ENCODE measurements at places on chromosomes 2 and 18. TPM values are rescaled to one million over a fixed set of nuclear protein-coding genes. Genes with fewer than 3 reads are reported as not detected.

SIX3 gene
- not detected for total RNA-seq

EPB41L3 gene
- total RNA-seq, result 73.1 TPM

MSGN1 gene
- total RNA-seq, result not detected

CYRIA gene
- 16.7 TPM for total RNA-seq

TDRD15 gene
- total RNA-seq, result 0.13 TPM

NR4A2 gene
- total RNA-seq, result 62.1 TPM

STAM2 gene
- 42.1 TPM for total RNA-seq

GKN2 gene
- not detected for total RNA-seq

CD8A gene
- 2.6 TPM for total RNA-seq

SMC6 gene
- 23.6 TPM for total RNA-seq

TOGARAM2 gene
- 5.3 TPM for total RNA-seq

IL36B gene
- not detected for total RNA-seq

RGPD4 gene
- total RNA-seq, result 0.40 TPM

GPR155 gene
- total RNA-seq, result 28.7 TPM

DNA sequence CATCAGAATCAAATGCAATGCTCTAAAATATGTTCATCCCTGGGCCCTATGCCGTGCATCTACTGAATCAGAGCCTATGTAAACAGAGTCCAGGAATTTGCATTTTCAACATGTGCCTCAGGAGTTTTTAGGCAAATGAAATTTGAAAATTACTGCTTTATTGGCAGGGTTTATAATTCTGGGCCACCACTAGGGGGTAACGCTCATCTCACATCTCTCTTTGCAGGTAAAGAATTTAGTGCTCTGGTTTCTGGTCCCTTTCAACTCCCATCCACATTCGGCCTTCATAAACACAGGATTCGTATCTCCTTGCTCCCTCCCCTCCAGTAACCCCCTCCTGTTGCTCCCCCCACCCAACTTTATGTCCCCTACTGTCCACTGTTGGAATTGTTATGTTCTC lies 49.3 kb downstream of the LYPD6B start:
- no peak for DNase-seq

DNA sequence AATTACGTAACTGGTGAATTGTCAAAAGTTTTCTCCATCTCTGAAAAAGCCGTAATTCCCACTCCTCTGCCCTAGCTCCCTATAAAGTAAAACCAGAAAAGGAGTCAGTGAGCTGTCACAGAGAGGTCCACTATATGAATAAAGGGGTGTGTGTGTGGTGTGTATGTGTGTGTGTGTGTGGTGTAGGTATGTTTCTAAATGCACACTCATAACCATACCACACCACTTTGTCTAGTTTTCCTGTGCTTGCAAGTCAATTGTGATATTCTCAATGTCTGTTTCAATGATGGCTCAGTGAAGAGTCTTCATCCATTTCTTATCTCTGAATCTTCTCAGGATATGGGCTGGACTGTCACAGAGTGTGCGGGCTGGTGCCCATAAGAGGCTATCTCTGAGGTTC lies 54.8 kb upstream of the CCDC68 start:
- no peak for DNase-seq

DNA sequence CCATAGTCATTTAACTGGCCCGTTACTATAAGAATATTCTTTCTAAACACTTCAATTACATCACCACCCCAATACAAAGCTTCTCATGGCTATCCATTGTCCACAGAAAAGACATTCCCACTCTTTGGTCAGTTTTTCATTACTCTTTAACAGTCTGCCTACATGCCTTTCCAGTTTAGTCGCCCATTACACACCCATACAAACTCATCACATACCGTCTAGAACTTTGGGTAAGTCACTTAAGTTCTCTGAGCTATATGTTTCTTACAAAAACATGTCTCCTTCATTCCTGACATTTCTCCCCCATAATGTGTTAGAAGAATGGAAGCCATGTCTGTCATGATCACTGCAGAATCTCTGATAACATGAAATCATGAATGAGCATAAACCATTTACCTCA lies 108.2 kb upstream of the STK17B start:
- DNase-seq, result no peak

- peak; percentile 25 for DNase-seq
Observed at GRCh38 chr2:72126186-72127100, 21.2 kb downstream of the CYP26B1 start.

DNA sequence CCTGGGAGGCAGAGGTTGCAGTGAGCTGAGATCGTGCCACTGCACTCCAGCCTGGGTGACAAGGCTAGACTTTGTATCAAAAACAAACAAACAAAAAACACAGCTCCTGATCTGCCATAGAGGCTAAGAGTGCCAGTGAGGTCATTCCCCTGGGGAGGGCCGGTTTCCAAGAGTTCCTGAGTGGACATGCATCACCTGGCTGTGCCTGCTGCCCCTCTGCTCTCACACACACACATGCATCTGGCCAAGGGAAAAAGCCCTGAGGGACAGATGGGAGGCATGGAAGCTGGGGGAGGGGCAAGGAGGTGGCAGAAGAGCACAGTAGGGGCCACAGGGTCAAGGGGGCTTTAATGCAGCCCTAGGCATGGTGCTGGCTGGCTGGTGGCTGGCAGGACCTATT lies 60.4 kb downstream of the ZBTB7C start:
- DNase-seq, result no peak

GRCh38 chr2:162839419-162839818 lies 852 bp upstream of the KCNH7 start:
- DNase-seq, result no peak

- DNase-seq, result no peak
Observed at GRCh38 chr2:79259959-79260358, 100.4 kb upstream of the REG3A start.

DNA sequence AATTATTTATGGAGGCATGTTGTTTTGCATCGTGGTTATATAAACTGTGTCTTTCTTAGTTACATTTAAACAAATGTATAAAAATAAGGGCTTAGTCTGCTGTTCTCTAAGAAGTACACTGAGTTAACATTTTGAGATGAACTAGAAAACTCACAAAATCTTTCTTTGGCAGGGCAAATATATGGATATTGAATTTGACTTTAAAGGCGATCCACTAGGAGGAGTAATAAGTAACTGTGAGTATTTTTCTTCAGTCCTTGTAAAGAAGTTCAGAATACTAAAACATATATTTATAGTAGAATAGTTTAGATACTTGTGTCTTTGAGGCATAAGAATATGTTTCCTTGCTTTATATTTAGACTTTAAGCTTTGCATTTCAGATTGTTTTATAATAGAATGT lies 104.8 kb downstream of the MYO1B start:
- no peak for DNase-seq

- DNase-seq, result no peak
Observed at GRCh38 chr2:99656994-99657393, 167.2 kb upstream of the REV1 start.

GRCh38 chr18:59957957-59958356 lies 58.2 kb downstream of the PMAIP1 start:
- no peak for DNase-seq

- no peak for DNase-seq
Observed at GRCh38 chr2:232927793-232928550, 57.9 kb downstream of the SNORC start.

GRCh38 chr2:219254590-219255201 lies 978 bp upstream of the TUBA4A start:
- DNase-seq, result no peak

DNA sequence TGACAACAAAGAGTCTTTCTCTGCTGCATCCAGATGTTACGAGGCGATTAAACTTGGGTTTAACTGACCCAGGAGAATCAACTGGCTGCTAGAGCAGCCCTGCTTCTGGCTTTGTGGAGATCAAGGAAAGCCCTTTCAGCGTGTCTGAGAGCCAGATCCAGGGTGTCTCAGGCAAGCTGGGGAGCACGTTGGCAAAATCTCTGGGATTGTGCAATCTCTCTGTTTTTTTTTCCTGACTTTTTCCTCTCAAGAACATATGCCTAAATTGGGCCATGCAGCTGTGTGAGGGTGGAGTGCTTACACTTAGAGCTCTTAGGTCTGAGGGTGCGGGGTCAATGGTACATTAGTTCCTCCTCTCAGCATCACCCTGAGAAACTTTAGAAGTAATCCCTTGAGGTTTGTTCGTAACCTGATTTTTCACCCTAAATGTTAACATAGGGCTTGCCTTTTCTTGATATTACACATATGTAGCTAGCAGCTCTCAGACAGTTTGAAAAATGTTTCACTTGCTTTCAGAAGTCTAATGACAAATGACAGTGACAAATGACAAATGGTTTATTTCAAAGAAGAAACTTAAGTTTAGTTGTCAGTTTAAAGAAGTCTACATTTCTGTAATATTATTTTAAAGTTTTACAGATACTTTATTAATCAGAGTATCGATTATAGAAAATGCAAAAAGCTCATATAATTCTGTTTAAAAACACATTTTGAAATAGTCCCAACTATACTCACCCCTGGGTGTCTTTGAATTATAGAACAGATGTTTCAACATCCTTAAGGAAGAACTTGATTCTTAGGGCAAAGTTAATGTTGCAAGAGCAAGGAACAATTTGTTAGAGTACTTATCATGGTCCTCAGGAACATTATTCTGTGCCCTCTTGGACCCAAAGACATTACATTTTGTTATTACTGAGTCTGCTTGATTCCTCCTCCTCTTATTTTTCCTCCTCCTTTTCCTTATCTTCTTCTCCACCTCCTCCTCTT lies 38.4 kb upstream of the ZSWIM2 start:
- DNase-seq, result peak; percentile 74

DNA sequence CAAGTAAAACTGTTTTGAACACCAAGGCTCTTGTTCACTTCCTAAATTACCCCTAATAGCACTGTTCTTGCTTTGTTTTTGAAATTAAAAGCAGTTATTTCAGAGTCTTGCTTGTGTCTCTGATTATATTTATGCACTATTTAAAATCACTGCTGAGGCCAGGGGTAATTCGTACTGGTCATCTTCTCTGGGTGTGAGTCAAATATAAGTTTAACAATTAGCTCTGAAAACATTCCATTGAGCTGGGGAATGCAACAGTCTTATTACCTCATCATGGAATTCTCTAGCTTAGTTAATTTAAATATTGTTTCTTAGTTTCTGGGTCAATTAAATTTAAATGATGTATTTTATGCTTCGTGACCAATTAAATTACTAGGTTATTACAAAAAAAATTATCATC lies 135.0 kb downstream of the MEIS1 start:
- DNase-seq, result no peak

DNA sequence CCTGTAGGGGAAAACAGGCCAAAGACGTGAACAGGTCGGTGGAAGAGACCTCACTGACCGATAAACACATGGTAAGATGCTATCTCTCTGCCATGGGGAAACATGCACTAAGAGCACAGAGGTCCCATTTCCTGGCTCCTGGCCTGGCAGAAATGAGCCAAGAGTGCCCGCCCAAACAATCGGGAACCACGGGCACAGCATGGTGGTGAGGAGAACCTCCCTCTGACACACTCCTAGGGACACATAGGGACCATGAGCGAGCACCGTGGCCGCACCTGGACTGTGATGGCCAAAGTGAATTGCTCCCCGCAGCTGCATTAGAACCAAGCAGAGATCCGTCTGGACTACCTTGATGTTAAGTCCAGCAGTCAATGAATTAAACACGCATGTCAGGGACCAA lies 11.1 kb downstream of the HS6ST1 start:
- DNase-seq, result no peak

- no peak for DNase-seq
Observed at GRCh38 chr2:73134471-73134870, 21.7 kb upstream of the RAB11FIP5 start.

DNA sequence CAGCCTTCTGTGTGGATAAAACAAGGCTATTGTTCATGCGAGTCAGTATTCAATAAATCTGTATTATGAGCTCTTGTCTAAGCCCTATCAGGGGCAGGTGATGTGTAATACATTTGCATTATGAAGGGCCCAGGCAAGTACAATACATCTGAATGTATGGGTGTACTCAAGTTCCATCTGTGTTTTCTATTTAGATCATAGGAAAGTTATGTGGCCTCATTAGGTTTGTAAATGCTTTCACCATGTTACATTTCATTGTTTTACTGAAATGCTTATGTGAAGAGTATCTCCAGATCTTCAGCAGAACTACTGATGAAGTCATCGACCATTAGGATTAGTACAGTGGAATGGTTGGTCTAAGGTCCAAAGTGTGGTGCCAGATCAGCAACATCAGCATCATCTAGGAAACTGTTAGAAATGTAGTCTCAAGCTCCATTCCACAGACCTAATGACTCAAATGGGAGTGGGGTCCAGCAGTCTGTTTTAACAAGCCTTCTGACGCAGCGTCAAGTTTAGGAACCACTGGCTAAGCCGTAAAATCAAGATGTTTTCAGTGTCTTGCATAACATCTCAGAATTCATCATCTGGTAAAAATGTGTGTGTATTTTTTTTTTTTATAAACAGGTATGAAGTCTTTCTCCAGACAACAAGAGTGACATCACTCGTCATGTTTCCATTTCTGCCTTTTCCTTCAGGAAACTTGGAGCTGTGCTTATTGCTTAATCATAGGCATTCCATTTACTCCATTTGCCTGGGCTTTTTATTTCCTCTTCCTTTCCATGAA lies 80.5 kb downstream of the LYPD6 start:
- DNase-seq, result no peak

GRCh38 chr2:233082222-233082930 lies 22.2 kb downstream of the INPP5D start:
- DNase-seq, result peak; percentile 38

GRCh38 chr2:223797811-223798721 lies 39.3 kb downstream of the AP1S3 start:
- no peak for DNase-seq

DNA sequence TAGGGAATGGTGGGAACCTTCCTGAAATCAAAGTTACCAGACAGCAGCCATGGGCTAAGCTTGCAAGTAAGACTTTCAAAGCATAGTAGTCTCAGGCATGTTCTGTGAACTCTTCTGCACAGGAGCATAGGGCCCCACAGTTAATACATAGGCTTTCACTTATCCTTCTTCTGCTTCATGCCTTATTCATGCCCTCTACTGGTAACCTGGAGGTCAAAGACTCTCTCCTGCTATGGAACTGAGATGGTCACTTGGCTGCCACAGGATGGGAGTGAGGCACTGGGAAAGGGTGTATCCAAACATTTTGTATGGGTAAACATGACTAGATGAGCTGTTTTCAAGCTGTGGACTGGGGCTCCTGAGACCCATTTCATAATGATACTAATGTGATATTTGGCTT lies 49.1 kb upstream of the ZNF638 start:
- DNase-seq, result no peak

GRCh38 chr18:11802586-11802985 lies 48.6 kb upstream of the CHMP1B start:
- DNase-seq, result no peak

GRCh38 chr2:892892-893291 lies 57.8 kb upstream of the SNTG2 start:
- peak; percentile 27 for DNase-seq

DNA sequence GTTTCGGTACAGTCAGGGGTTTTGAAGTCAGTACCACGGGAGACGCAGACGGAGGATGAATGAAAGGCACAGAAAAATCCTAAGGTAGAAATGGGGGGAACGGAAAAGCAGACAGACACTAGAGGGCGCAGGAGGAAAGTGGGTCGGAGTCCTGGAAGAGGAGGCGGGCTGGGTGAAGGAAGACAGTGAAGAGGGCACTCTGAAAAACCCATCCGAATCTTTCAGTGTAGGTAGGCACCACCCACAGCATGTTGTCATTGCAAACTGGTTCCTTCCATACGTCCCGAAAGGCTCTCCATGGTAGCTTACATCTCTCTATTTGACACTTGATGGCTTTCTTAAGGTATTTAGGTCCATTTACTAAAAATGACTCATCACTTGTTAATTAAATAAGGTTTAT lies 18.5 kb upstream of the ZNF236 start:
- peak; percentile 85 for DNase-seq
